ENCODE measurements at places on chromosomes 4 and X.

GRCh38 chr4:7514789-7515188 lies 80.1 kb upstream of the PSAPL1 start:
- no peak for DNase-seq

DNA sequence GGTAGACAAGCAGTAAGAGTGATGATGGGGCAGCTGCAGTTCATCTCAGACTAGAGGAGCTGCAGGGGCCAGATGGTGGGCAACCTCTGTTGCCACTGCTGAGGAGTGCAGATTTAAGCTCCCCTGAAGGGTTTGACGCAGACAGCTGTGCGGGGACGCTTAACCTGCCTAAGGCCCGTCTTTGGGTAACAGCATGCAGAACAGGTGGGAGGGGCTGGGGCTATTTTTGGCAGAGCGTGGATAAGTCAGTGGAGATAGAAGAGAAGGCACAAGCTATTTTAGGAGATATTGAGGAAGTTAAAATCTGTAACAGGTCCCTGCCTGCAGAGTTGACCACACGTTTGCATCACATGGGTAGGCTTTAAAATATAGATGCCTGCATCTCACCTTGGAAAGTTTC lies 10.5 kb downstream of the CD99 start:
- DNase-seq: no peak

GRCh38 chr4:109041463-109042360 lies 260.7 kb downstream of the COL25A1 start:
- no peak for DNase-seq

GRCh38 chr4:106594291-106594952 lies 225.8 kb upstream of the GIMD1 start:
- no peak for DNase-seq

DNA sequence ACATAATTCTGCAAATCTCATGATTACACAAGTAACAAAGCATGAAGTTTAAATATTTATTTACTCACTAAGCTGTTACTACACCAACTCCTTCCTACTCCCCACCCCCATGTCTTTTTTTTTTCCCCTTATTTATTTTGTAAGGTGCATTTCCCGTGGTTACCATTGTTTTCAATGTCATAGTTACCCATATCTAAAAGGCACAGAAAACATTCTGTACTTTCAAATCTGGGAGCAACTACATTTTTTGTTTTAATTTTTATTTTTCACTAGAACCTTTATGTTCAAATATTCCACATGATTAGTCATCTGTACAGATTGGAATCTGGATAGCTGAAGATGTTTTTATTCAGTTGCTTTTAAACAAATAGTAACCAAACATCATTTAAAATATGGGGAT lies 62.8 kb downstream of the PPP3CA start:
- no peak for DNase-seq

- no peak for DNase-seq
Measured at GRCh38 chr4:95371476-95372224, 177.1 kb downstream of the UNC5C start.

DNA sequence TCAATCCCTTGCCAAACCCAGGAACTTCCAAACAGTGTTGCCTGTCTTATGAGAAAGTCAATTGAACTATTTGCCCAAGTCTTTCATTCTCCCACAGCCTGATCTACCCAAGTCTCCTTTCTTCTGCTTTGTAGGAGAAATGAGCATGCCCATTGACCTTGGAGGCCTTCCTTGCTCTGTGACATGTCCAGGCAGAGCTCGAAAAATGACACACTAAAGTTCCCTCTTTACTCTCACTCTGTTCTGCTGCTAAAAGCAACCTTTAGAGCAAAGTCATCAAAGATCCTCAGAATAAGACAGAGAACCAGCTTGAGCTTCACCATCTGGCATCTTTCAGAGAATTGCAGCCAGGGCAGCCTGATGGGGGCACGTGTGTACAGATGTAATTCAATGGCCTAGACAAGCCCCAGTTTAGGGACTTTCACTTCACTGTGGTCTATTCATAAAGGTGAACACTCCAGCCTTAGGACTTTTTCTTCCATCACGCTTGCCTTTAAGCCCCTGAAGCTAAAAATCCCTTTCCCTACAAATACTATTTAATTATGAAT lies 136.4 kb downstream of the AMELX start:
- DNase-seq: no peak

DNA sequence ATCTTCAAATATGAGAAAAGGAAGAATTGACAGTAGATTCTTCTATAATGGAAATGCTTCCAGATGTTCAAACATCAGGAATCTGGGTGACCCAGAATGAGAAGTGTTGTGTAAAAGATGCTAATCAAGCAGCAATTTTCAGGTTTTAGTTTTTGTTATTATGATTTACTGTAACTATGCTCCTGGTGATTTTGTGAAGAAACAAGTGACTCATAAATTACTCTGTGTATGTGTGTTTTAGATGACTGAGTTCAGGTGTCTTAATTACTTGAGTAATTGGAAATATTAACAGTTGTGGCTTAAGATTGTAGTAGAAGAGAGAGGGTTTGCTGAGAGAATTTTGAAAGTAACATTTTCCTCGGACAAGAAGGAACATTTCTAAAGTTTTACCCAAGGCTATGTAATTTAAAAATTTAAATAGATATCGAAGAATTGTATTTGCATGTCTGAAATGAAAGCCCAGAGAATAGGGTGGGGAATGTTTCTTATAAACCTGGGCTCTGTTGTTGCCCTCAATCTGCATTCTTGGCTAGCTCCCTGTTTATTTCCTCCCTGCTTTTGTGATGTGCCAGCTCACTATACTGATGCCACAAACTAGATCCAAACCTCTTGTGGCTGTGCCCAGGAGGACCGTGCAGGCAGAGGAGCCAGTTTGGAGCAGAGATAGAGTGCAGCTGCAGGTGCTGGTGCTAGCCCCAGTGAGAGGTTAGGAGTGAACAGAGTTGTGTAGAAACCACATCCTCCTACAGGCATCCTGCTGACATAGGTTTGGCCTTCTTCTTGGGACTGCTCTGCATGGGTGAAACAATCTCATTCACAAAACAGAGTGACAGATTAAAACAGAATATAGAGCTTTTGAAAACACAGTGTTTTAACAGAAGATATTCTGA lies 25.4 kb upstream of the TNIP3 start:
- DNase-seq: no peak

DNA sequence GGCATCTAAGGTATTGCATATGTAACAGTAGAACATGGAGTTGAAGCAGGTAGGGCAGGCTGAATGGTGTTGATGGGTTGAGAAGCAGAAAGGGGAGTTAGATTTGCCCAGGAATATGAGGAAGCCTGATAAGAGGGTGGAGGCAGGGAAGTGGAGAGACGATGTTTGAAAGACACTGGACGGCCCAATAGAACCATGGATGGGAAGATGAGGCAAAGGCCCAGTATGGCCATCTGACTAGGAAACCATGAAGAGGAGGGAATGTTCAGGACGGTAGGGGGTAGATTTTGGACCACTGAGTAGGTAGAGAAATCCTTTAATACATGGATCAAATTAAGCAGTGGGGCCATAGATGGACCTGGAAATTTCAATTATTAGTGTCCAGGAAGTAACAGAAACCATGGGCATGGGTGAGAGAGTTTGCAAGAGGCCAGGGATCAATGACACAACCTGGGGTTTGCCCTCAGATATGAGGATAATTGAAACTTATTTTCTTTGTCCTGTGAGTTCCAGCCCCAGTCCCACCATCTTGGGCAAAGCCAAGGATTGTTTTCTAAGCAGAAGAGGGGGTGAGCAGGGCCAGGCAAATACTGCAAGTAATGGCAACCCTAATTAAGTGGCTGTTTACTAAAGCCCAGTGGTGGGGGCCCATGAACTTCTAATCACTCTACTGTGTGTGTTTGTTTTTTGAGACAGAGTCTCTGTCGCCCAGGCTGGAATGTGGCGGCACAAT lies 2.5 kb upstream of the USP11 start:
- no peak for DNase-seq

DNA sequence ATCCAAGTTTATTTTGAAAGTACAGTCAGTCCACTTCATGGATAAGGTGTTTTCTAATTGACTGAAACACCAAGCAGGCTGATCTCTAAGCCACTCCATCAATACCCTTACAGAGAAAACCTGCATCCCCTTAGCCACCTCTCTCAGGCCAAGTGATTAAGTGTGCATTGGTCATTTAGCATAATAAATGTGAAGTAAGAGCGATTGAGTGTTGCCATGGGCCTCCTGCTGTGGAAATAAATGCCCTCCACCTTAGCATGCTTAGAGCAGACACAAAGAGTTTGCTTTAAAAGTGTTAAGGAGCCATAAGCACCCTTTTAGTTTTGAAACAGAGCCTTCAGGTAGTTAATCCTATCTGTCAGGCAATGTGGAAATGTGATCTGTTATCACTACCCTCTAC lies 386.5 kb downstream of the GPAT3 start:
- DNase-seq: no peak

GRCh38 chr4:70589785-70590184 lies 2.3 kb upstream of the AMBN start:
- no peak for DNase-seq

DNA sequence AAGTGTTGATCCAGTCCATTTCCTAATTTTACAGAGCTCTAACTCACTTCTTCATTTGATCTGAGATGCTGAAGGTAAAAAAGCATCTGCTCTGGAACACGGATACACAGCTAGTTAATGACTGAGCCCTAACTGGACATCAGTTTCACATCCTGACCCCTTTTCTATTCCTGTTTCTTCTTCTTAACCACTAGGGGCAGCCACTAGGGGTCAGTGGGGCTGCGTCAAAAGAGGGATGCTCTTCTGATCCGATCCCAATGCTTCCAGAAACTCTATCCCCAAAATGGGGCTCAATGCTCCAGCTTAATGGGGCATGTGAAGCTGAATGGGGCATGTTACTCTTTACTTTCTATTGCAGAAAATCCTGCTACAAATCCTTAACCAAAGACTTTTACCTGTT lies 33.4 kb upstream of the PHKA2 start:
- no peak for DNase-seq

All from anterior cingulate cortex (tissue), 58 donors.